ENCODE measurements at places on chromosomes 12 and 14.

- no peak for DNase-seq
Measured at GRCh38 chr12:58489394-58489793, 430.9 kb downstream of the LRIG3 start.

DNA sequence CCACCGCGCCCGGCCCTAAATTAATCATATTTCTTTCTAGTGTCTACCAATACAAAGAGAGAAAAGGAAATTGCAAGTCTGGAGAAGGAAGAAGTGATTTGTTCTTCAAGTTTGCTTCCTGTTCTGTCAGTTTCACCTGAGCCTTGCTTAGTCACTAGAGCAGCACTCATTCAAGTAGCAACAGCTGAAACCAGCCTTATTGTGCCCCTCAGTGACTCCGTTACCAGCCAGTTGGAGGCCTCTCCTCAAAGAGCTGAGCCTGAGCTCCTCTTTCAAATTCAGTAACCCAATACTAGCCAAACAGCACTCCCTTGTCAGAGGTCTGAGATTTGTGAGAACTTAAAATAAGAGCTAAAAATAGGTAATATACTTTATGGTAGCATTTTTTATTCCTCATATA lies 17.4 kb downstream of the PAWR start:
- no peak for DNase-seq

- DNase-seq = no peak
Measured at GRCh38 chr14:74190927-74191575, 48.2 kb upstream of the VSX2 start.

GRCh38 chr12:111084158-111084557 lies 163.8 kb upstream of the MYL2 start:
- no peak for DNase-seq

DNA sequence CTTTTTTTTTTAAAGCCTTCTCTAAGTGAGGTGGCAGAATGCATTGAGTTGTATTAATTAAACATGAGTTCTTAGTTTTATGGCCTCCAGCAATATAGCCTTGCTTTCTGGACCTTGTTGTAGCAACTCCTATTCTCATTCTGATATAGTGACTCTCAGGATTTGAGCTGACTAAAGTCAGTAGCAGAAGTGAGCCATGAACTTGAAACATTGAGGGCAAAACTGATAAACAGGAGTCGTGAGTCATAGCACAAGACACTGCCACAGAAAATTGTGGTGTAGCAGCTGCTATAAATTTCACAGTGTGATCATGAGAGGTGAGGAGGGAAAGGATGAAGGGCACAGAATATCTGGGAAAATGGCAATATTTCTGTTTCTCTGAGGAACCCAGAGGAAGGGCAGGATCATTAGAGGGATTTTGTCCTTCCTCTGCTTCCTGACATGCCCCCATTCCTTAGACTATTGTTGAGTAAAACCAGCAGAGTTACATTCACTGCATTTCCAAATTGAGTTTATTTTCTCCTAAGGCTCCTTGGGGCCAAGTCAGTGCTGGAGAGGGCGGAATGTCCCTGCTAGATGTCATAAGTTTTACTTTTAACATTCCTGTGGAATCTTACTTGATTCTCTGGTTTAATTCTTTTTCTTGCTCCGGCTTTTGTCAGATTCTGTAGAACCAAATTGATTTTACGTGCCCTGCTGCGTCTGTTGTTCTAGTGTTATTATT lies 7.5 kb downstream of the KLRG1 start:
- no peak for DNase-seq

DNA sequence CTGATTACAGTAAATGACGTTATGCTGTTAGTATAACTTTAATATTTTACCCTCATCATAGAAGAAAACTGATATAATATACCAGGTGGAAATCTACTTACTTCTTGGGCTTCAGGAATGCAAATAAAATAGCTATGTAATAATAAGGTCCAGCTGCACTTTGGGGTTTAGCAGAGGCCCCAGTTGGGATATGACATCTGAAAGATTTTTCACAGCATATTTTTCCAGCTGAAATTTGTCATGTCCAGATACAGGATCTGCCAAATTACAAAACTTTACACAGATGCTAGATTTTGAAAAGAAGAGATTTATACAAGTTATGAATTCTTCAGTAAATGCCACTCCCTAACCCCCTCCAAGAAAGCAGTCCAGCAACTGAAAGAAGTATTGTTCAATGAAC lies 29.2 kb upstream of the DCN start:
- DNase-seq = no peak

- DNase-seq = no peak
Measured at GRCh38 chr12:97637770-97638169, 175.2 kb downstream of the RMST start.

- no peak for DNase-seq
Measured at GRCh38 chr12:104331376-104331775, 27.8 kb downstream of the EID3 start.

DNA sequence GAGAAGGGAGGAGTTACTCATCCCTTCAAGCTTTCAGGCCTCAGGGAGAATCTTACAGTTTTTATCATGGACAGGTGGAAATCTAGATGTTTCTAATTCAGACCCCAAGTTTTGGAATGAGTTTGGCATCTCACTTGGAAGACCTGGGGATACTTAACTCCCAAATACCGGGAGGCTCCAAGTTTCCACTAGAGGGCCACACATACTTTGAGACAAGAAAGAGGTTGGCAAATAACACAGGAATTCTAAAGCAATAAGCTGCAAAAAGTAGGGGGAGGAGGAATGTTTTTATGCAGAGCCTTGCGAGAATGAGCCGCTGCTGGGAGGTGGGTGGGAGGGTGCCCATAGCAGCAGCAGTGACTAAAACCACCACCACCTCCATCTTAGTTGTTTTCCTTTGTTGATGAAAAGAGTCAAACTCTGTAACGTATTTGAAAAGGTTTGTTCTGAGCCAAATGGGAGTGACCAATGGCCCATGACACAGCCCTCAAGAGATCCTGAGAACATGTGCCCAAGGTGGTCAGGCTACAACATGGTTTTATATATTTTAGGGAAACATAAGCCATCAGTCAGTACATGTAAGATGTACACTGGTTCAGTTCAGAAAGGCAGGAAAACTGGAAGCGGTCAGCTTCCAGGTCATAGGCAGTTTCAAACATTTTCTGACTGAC lies 34.2 kb upstream of the RNASE1 start:
- no peak for DNase-seq

DNA sequence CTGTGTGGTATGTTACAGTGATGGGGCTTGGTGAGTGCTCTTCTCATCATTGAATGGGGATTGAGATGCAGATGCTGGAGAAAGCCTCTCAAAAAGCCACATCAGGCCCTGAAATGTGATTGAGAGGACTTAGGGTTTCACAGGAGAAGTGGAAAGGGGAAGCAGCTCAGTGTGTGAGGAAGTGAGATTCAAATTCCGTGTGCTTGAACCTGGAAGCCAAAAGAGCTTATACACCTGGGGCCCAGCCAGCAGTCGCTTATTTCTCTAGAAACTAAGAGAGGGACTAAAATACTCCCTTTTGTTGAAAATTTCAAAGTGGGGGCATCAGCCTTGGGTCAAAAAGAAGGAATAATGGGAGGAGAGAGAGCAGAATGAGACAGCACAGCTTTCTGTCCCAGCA lies 39.1 kb upstream of the GZMB start:
- no peak for DNase-seq

DNA sequence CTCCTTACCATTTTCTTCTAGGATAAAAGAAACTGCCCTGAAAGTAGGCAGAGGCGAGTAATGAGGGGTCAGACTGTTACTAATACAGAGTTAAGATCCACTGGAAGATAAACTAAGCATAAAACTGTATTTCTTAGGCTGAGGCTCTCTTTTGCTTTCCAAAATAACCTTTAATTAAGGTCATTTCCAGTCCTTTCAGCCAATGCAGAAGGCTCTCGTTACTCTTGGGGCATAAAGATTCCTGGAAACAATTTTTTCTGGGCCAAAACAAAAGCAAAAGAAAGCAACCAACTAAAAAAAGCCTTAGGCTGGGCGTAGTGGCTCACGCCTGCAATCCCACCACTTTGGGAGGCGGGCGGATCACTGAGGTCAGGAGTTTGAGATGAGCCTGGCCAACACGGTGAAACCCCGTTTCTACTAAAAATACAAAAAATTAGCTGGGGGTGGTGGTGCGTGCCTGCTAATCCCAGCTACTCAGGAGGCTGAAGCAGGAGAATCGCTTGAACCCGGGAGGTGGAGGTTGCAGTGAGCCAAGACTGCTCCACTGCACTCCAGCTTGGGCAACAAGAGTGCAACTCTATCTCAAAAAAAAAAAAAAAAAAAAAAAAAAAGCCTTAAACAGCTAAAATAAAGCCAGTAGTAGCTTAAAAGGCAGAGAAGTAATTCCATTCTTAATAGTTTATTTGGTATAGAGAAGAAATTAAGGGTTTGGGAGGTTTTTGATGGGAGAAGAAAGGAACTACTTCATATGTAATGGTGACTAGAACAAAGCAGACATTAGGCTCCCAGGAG lies 68.9 kb upstream of the STAC3 start:
- DNase-seq = no peak

GRCh38 chr14:23895480-23895879 lies 58.1 kb upstream of the DHRS4 start:
- no peak for DNase-seq

GRCh38 chr12:132222096-132222807 lies 78.0 kb downstream of the NOC4L start:
- DNase-seq = no peak

DNA sequence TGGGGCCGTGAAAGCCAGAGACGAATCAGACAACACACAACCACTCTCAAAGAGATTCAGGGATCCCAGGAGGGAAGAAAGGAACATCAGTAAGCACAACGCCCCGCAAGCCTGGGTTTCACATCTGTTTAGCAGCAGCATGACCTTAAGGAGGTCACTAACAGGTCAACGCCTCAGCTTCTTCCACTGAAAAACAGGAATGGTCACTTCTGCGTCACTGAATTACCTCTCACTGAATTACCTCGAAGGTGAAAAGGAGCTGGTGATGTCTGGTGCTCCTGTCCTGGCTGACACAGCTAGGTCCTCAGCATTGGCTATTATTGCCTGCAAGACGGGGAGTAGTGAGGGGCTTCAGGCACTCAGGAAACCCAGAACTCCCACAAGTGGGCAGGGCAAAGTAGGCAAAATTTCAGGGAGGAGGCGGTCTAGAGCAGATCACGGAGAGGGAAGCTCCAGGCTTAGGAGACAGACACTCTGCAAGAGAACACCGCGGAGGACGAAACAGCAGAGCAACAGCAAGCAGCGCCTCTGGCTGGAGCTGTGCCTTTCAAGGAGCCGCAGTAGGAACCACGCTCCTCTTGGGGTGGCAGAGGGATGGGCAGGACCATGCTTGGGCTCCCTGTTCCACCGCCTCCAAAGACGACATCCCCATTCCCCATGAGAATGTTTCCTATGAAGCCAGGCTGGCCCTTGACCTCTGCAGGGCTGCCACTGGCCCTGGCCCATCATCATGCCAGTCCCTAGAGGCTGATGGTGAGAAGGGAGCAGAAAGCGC lies 108.4 kb downstream of the SINHCAF start:
- DNase-seq = no peak

- no peak for DNase-seq
Measured at GRCh38 chr14:104702106-104702505, 12.7 kb downstream of the INF2 start.

DNA sequence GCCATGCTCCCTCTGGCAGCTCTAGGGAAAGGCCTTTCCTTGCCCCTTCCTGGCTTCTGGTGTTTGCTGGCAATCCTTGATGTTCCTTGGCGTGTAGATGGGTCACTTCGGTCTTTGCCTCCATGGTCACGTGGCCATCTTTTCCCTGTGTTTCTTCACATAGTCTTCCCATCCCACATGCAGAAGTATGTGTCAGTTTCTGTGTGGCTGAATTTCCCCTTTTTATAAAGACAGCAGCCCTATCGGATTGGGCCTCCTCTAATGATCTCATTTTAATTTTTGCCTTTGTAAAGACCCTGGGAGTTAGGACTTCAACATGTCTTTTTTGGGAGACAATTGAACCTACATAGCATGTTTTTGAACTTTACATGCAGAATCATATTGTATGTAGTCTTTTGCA lies 107.2 kb upstream of the FGD4 start:
- DNase-seq = no peak

- DNase-seq = no peak
Measured at GRCh38 chr12:82723093-82723492, 36.4 kb downstream of the TMTC2 start.

- no peak for DNase-seq
Measured at GRCh38 chr14:61503167-61503801, 181.9 kb downstream of the PRKCH start.

- DNase-seq = no peak
Measured at GRCh38 chr12:108853981-108854446, 3.4 kb downstream of the SSH1 start.

DNA sequence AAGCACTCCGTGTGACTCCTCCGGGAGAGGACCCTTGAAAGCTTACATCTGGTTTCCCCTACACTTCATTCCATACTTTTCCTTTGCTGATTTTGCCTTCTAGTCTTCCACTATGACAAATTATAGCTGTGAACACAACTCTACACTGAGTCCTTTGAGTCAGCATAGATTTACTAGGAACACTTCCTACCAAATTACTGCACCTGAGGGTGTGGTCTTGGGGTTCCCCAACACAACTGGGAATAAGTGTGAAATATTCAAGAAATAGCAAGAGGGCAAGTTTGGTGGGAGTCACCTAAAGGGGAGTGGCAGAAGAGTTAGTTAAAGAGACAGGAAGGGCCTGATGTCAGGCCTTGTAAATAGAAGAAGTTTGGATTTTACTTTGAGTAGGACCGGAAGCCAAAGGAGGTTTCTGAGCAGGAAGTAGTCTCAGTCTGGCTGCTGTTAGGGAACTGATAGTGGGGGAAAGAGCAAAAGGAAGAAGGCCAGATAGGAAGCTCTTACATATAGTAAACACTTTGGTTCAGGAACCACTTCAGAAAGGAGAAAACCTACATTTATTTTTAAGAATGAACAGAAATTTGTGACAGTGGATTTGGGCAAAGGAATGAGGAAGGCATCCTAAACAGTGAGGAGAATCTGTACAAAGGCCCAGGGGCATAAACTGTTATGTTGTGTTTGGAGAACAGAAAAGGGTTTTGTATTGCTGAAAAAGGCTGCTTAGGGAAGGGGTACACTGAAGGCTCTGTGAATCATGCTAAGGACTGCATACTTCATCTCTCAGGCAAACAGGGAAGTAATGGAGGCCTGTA lies 14.2 kb downstream of the SEL1L start:
- DNase-seq = no peak

- DNase-seq = no peak
Measured at GRCh38 chr12:116142936-116143898, 134.3 kb downstream of the MED13L start.

DNA sequence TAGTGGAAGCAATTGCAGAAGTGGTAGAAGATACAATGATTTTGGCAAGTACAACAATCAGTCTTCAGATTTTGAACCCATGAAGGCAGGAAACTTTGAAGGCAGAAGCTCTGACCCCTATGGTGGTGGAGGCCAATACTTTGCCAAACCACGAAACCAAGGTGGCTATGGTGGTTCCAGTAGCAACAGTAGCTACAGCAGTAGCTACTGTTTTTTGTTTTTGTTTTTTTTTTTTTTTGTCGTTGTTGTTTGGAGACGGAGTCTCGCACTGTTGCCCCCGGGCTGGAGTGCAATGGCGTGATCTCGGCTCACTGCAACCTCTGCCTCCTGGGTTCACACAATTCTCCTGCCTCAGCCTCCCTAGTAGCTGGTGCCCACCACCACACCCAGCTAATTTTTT lies 47.4 kb downstream of the IFNG-AS1 start:
- no peak for DNase-seq
